ENCODE measurements at places on chromosomes 7 and 10. TPM values are rescaled to one million over a fixed set of nuclear protein-coding genes. Genes with fewer than 3 reads are reported as not detected.

Gene CAMK1D
- total RNA-seq = 18.7 TPM

Gene SORBS1
- 1.4 TPM for total RNA-seq

DNA sequence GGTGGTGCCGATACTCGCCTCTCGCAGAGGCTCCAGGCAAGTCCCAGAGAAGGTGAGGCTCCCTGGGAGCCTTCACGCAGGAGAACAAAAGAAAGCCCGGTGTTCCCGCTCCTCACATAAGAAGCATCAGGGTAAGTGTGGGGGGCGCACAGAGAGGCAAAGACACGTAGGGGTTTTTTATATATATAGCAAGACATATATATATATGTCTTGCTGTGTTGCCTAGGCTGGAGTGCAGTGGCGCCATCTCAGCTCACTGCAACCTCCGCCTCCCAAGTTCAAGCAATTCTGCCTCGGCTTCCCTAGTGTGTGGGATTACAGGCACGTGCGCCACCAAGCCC lies 61.3 kb downstream of the PDIA4 start:
- no peak for DNase-seq

GRCh38 chr10:28719789-28720436 lies 42.6 kb downstream of the BAMBI start:
- no peak for DNase-seq

DNA sequence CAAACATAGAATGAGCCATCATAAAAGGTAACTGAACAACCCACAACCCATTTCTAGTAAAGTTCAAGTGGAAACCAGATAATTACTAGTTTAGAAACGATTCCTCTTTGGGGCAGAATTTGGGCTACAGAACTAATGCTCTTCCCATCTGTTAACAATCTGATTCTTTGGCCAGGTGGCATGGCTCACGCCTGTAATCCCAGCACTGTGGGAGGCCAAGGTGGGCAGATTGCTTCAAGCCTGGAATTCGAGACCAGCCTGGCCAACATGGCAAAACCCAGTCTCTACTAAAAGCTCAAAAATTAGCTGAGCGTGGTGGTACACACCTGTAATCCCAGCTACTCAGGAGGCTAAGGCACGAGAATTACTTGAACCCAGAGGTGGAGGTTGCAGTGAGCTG lies 18.5 kb downstream of the CYP51A1 start:
- DNase-seq = no peak

- DNase-seq = no peak
These were observed 63.0 kb downstream of the TAX1BP1 start for GRCh38 chr7:27802999-27803398.

Gene SLC12A9
- total RNA-seq = 58.3 TPM

DNA sequence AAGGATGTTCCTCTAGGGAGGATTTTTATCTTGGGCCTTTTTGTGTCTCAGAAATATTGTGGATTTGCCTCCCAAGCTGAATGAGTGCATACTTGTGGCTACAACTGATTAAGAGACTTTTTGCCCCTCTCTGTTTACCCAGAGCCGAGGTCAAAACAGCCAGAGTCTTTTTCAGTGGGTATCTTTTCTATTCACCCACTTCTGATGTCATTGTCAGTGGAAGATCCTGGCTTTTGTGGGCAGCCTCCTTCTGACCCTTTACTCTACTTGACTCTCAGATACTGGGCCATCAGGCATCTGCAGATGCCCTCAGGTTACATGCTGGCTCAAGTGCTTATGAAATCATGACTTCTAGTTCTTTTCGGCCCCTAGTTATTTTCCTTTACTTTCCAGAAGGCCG lies 19.6 kb upstream of the PIP4K2A start:
- no peak for DNase-seq

- no peak for DNase-seq
These were observed 591.9 kb upstream of the MGMT start for GRCh38 chr10:128875030-128875744.

- no peak for DNase-seq
These were observed 271.3 kb downstream of the FGFR2 start for GRCh38 chr10:121326905-121327304.

DNA sequence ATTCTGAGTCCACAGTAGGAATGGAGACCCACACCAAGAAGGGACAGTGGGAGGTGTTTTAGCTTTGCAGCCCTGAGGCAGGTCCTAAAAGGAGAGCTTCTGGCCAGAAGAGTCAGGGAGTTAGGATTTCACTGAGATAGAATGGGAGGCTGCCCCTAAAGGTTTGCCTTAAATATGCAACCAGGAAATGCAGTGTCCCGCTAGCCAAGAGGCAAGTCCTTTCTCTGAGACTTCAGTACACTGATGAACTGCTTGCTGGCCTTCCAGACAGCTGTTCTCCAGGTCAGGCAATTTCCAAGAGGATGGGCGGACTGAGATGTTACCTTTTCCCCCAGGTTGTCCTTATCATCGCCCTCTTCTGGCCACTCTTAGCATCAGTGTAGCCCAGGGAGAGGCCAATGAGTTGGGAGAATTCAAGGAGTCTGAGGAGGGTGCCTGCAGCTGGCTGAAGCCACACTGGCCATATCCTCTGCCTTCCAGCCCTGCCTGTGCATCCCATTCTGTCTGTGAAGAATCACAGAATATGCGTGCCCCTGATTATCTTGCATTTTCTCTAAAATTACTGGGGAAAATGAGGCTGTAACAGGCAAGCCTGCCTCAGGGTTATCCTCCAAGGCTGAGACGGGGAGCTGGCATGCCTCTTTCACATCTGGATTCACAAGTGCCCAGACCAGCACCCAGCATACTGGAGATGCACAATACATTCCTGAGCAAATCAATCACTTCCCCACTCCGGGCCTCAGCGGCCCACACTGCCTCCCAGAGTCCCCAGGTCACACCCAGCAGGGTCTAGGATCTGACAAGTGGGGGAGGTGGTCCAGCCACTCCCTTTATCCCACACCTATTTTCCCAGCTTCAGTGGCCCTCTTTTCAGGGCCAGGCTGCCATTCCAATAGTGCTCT lies 2.4 kb downstream of the TLL2 start:
- no peak for DNase-seq

- no peak for DNase-seq
These were observed 23.6 kb downstream of the FAM3C start for GRCh38 chr7:121372376-121373010.

- DNase-seq = no peak
These were observed 138.4 kb upstream of the TNS3 start for GRCh38 chr7:47720141-47720906.

Data from naive thymus-derived CD4-positive, alpha-beta T cell (primary cell).